NCI-H1105 treated with DMSO at 0.1 percent for 48 hours (cell line): ENCODE measurements at places on chromosomes 3 and 15.

DNA sequence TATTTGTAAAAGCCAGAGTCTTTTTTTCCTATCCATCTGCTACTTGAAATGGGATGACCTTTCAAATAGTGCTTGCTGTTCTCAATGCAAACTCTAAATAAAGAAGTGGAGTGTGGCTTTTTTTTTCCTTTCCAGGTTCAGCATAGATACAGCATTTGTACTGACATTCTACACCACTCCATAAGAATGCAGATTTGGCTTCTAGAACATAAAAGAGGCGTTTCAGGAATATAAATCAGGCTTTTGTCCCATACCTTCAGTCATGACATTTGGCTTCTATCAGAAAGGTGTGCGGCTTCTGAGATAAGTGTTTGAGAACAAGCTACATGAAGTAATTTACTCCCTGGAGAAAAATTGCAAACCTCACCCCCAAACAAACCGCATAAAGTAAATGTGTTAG, 553.1 kb downstream of the FHIT start:
- no peak for DNase-seq

- DNase-seq: no peak
Observed at GRCh38 chr15:58506783-58507668, 75.2 kb downstream of the LIPC start.

DNA sequence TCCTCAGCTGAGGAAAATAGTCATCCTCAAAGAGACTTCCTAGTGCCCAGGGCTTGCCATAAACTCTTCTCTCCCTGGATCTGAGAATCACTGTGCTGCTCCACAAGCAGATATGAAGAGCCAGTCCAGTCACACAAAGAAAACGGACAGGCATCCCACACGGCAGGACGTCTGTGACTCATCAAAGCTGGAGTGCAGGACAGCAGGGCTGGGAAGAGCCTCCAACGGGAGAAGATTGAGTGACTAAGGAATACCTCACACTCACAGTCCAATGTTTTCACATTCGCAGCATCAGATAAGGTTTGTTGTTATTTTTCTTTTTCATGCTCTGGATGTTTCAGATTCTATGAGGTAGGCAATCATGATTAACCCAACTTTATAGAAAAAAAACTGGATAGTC, 57.8 kb downstream of the NEK10 start:
- DNase-seq: no peak

DNA sequence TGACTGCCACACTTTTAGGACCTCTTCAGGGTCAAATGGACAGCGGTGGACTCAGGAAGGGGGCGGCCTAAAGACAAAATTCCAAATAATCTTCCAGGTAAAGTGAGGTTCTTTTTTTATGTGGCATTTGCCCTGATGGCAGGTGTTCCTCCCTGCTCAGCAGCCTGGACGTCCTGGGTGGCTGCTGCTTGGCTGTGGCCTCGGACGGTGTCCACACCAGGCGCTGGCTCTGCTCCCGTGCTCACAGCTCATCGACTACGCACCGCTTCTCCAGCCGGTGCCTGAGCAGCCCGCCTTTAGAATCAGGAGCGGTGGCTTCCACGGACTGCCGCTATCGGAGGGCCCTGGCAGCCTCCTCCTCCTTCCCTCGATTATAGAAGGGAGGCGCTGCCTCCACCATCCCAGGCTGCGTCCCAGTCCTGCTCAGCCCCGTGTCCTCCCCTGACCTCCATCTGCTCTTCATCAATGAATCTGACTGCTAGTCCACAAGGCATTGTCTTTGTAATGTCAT, 41.9 kb downstream of the PCSK6 start:
- DNase-seq: no peak

GRCh38 chr3:78919021-78919755, 848.6 kb downstream of the ROBO1 start:
- DNase-seq: no peak

- DNase-seq: no peak
Observed at GRCh38 chr3:42545284-42545900, 36.4 kb downstream of the SEC22C start.

GRCh38 chr3:22671848-22672247, 531.3 kb upstream of the UBE2E2 start:
- DNase-seq: no peak

GRCh38 chr3:157906627-157907026, 199.6 kb downstream of the SHOX2 start:
- no peak for DNase-seq

DNA sequence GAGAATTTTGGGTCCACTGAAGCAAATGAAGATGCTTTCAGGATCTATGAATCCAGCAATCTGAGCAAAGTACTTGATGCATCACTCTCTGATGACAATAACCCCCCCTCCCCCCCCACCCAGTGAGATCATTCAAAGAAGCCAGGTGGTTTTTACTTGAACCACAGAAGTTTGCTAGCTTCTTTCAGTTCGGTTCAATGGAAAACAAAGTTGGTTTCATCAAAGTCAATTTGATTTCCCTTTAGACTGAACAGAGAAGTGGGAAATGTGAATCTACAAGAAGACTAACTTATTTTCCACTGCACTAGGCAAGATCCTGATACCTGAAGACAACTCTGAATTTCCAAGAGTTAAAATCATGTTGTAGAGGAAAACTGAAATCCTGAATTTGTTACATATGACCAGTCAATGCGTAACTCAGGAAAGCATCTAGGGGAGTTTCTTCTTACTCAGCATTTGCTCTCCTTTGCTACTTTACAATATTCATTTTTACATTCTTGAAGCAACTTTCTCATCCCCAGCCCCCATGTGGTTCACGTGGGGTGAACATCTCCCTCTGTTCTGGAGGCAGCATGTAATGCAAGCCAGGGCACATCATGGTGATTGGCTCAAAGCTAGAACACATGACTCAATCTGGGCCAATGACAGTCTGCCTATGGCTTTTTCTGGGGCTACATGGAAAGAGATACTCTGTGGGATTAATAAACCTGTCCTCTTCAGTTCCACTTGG, 572.6 kb downstream of the FOXP1 start:
- no peak for DNase-seq
